ENCODE measurements at places on chromosomes 2 and 18.

- DNase-seq, result no peak
These were observed 185.1 kb downstream of the DLGAP1 start for GRCh38 chr18:4270016-4270415.

DNA sequence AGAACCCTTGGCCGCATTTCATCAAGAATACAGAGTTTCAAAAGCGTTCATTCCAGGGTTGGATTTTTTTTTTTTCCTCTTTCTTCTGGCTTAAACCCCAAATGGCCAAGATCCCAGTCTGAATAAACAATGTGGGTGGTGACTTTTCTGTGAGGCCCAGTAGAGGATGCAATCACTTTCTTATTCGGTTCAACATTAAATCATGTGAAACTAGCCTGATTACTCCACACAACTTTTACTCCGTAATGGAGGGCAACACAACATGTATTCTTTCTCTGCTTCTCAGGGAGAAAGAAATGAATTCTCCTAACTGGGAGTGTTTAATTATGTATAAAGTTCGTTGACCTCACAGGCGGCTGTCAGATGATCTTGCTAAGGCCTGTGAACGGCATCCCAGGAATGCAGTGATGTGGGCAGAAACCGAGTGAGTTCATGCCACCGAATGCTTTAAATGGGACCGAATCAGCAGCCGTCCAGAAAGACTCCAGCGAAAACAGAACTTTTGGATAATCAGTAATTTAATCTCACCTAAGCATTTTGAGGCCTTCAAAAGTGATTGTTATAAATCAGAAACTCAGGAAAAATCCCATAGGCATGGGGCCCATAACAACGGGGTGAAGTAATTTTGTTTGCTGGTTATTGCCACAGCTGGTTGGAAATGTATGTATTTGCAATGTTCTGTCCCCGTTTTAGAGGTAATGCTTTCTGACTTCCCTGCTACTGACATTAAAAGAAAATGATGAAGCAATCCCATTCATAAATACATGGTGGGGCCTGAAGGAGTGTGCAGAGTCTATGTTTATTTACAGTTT, 81.5 kb downstream of the BCL2 start:
- DNase-seq, result no peak

GRCh38 chr2:37652199-37652640, 19.2 kb downstream of the CDC42EP3 start:
- DNase-seq, result no peak

DNA sequence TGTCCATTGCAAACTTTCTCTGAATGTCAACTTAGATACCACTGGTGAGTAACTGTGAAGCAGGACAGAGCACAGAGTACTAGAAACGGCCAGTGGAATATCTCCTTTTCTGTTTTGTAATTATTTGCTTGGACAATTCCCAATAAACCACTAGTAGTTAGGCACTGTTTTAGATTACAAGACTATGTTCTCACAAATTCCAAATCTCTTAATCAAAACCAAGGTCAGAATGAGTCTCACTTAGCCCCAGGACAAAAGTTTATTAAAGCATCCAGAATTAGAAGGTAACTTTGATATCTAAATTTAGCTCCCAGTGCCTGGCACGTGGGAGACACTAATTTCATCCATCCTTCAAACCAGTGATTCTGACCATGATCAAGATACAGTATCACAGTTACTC, 89.0 kb downstream of the ZNF521 start:
- no peak for DNase-seq

GRCh38 chr2:18578033-18578432, 11.3 kb downstream of the NT5C1B start:
- no peak for DNase-seq

- DNase-seq, result no peak
These were observed 21.2 kb upstream of the ALPI start for GRCh38 chr2:232434563-232435374.

DNA sequence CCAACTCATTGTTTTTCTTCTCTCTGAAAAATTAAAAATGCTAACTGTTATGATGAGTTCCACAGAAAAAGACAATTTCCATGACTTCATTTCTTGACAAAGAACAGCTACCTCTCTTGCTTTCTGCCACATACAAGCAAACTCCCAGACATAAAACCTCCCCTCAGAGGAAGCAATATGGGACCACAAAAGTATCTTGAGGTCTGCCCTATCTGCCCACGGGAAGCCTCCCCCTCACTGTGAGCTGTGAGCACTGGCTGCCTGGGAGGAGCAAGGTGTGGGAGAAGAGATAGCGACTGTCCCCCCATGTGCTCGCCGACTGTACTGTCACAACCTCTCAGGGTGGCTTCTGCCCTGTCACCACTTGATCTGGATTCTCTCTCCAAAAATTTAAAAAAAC, 69.7 kb upstream of the NRP2 start:
- no peak for DNase-seq

GRCh38 chr2:105404736-105405135, 5.9 kb upstream of the FHL2 start:
- no peak for DNase-seq

DNA sequence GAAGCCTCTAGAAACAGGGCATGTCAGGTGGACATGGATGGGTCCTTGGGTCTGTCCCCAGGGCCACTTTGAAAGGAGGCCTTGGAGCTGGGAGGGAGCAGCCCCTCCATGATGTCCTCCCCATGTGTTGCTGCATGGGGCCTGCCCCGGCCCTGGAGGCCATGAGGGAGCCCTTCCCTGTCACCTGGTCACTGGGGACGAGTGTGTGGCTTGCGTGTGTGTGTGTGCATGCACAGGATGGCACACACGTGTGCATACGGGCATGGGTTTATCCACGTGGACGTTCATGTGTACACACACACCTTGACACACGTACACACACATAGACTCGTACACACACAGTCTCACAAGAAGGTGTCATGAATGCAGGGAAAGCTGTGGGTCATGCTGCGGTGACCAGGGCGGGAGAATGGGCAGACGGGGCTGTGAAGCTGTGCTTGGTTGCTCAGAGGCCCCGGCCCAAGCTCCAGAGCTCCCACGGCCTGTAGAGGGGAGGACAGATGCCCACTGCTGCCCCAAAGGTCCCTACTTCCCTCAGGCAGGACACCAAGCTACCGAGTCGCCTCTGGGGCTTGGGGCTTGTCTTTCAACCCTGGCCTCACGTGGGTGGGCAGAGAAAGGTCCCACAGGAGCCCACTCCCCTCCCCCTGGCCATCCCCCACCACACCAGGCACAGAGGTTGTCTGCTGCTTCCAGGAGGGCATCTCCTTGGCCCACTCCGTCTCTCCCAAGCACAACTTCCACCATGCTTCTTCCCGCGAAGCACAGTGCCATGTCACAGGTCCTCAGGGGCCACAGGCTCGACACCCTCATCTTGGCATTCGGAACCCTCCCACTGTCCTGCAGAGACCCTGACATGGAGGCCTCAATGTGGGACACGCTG, 42.3 kb upstream of the GPC1 start:
- DNase-seq, result no peak

DNA sequence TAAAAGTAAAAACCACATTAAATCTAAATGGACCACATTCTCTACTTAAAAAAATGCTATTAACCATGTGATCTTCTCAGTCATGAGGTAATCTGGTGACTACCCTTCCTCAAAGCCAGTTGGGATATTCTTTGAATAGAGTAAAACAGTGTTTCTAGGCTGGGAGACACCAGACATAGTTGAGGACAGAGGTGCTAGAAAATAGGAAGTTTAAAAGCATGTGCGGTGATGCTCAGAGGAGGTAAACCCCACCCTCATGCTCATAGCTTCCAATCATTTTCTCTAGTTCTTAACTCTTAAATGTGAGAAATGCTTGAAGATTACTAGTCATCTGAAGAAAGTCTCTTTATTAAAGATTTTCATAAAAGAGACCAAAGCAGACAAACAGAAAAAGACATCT, 30.7 kb upstream of the ELAC1 start:
- DNase-seq, result no peak

GRCh38 chr18:42174909-42175308, 219.9 kb downstream of the PIK3C3 start:
- no peak for DNase-seq

GRCh38 chr2:9355270-9355669, 68.1 kb downstream of the ITGB1BP1 start:
- DNase-seq, result no peak

DNA sequence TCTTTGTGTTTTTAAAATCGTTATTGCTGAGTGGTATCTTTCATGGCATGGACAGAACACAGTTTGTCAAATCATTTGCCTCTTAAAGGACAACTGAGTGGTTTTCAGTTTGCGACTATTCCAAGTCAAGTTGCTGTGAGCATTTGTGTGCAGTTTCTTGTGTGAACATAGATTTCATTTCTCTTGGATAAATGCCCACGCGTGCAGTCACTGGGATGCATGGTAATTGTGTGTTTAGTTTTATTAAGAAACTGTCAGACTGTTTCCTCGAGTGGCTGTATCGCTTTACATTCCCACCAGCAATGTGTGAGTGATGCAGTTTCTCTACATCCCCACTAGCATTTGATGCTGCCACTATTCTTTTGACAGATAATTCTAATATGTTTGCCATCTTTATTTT, 154.0 kb upstream of the ARL4C start:
- no peak for DNase-seq

Measured in activated T-helper 1 cell treated with anti-CD3 and anti-CD28 coated beads, Interleukin-2, amount 50 U/mL, for 16 hours (primary cell).